Kidney tubule cell (primary cell): ENCODE measurements at places on chromosomes 1 and 21.

- DNase-seq: no peak
Measured at GRCh38 chr1:1901641-1902294, 10.9 kb upstream of the GNB1 start.

- peak; percentile 53 for DNase-seq
Measured at GRCh38 chr1:51818487-51818886, 60.0 kb downstream of the NRDC start.

- no peak for DNase-seq
Measured at GRCh38 chr1:51916587-51917405, 38.3 kb upstream of the NRDC start.

DNA sequence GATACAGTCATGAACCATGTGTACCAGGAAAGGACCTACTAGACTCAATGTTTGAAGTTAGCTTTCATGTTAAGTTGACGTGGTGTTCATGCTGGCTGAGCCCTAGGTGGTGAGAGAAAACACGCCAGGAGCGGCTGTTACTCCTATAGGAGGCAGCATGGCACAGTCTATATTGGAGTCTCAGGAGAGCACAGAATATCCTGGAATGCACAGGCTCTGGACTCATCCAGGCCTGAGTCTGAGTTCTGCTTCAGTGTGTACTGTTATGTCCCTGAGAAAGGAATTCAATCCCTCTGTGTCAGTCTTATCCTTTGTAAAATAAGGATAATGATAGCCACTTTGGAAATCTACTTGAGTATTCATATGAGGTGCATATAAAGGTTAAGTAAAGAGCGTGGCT is 41.2 kb downstream of the DPT start:
- DNase-seq: peak; percentile 9

GRCh38 chr1:59061876-59062275 is 235.0 kb upstream of the FGGY start:
- DNase-seq: no peak

DNA sequence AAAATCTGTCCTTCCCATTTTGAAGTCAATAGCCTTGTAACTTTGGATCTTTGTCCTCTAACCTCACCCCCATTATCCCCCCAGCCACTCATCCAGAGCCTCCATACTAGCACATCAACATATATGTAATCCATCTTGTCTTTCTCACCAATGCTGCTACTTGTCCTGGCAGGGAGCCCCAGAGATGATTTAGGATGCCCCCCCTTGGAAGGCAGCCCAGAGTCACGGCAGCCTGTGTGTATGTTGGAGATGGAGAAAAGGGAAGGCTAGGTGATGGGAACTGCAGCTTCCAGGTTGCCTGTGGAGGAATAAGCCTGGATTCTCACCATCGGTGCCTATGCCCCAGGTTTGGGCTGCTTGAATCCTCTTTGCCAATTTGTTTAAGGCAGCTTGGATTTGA is 51.7 kb upstream of the SCMH1 start:
- DNase-seq: no peak

DNA sequence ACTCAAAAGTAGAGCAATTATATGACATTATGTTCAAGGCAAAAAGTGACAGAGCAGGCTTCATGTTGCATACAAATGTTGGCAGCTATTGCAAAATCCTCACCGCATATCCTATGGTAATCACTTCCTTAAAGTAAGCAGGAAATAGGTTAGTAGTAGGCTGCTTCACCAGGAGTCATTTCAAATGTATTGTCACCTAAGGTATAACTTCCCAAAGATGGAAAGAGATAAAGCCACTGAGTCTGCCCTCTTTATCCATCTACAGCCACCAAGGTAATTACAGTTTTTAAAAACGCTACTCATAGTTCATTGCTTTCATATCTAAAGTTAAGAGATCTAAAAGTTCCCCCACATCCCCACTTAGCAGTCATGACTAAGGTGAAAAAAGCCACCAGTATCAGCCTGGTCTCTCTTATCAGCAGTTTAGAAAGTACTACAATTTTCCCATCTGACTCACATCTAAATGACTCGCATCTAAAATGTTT is 31.6 kb upstream of the UBE2U start:
- peak; percentile 84 for DNase-seq

- DNase-seq: peak; percentile 73
Measured at GRCh38 chr1:172653015-172653709, 5.7 kb upstream of the FASLG start.

GRCh38 chr1:76048219-76048618 is 26.3 kb upstream of the ST6GALNAC3 start:
- DNase-seq: no peak

- DNase-seq: no peak
Measured at GRCh38 chr1:207205614-207206061, 101.6 kb downstream of the C4BPA start.

GRCh38 chr1:84090447-84091245 is 53.4 kb upstream of the PRKACB start:
- DNase-seq: peak; percentile 45

GRCh38 chr1:154629061-154629674 is 21.2 kb upstream of the ADAR start:
- no peak for DNase-seq

DNA sequence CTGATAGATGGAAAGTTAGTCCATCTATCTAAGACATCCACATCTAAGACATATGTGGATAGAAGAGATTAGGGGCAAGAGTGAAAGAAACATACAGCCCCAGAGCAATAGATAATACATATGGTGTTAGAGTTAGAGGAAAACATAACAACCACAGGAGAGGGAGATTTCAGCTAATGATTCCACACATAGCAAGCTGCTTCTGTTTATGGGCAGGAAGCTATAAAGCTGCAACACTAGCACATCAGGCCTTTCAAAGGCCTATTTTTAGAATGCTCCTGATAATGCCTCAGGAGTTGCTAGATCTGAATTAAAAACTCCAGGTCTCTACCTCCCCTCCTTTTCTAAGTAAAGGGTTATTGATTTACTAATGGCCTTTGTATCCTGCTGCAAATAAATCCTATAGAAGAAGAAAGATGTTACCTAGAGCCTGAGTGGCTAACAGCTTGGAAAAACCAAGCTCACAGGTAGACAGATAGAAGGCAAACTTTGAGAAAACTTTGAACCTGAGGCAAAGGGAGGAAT is 36.1 kb downstream of the BRINP2 start:
- DNase-seq: no peak
